ENCODE measurements at places on chromosomes 12 and 14. TPM values are rescaled to one million over a fixed set of nuclear protein-coding genes. Genes with fewer than 3 reads are reported as not detected.

Gene RNASE2
- not detected for total RNA-seq

DNA sequence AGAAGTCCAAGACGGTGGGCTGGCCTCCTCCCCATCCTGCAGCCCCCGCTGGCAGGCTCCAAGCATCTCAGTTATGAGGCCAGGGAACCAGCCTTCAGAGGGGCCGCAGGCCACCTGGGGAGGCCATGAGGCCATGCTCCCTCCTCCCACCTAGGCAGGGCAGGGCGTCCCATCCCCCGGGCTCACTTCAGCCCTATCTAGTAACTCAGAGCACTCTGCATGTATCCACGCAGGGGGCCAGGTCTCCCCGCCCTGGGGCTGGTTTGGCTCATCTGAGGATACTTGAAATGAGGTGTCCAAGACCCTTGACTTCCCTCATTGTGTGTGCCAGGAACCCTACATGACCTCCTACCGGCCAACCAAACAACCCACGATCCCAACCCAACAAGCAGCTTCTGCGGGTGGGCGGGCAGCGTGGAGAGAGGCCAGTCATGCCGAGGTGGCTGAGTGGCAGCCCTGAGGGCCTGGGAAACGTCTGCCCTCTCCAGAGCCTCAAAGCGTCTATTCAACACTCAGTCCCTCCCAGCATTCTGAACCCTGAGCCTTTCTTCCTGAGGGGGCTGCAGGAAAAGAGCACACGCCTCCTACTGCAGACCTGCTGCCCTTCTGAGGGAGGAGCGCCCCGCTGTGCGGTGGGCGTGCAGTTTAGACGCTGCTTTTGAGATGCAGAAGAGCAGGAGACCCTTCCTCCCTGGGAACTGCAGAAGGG lies 16.8 kb downstream of the ISCA2 start:
- H3K27ac ChIP-seq = peak overlapping the region; percentile 76
- H3K36me3 ChIP-seq = no peaks in the 10 kb centered on the region
- DNase-seq = peak; percentile 44
- peak overlapping the region; percentile 79 for H3K4me3 ChIP-seq
- no peaks in the 10 kb centered on the region for H3K27me3 ChIP-seq
- H3K4me1 ChIP-seq = peaks cover 55% of the 10 kb centered on the region

GRCh38 chr14:101399737-101400517 lies 161.4 kb upstream of the DIO3 start:
- DNase-seq = no peak
- H3K4me1 ChIP-seq = peaks cover 6% of the 10 kb centered on the region
- no peak overlapping the region for H3K27ac ChIP-seq
- H3K4me3 ChIP-seq = no peak overlapping the region

DNA sequence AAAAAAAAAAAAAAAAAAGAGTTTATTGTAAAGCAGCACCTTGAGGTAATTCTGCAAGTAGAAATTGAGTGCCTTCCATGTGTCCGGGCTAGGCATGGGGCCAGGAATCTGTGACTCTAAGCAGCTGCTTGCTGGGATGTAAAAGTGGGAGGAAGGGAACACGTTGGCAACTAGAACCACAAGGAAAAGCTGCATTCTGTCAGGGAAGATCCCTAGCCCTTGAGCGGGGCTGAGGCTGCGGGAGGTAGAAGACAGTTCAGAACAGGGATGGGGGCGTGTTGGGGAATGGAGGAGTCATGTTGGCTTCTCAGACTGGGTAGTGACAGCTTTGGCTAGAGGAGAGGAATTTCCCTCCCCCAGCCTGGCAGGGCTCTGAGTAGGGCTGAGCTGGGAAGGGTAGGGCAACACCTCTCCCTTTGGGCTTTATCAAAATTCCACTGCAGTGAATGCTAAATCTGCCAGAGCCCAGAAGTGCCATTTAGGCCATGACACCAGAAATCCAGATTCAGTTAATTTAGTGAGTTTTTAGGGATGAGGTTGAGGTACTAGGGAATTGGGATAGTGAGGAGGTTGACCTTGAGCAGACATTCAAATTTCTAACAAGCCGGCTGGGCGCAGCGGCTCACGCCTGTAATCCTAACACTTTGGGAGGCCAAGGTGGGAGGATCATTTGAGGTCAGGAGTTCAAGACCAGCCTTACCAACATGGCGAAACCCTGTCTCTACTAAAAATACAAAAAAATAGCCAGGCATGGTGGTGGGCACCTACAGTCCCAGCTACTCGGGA lies 3.4 kb upstream of the TRAFD1 start:
- no peak overlapping the region for H3K27ac ChIP-seq
- H3K4me3 ChIP-seq = no peak overlapping the region
- no peaks in the 10 kb centered on the region for H3K27me3 ChIP-seq
- no peak for DNase-seq
- no peaks in the 10 kb centered on the region for H3K36me3 ChIP-seq

DNA sequence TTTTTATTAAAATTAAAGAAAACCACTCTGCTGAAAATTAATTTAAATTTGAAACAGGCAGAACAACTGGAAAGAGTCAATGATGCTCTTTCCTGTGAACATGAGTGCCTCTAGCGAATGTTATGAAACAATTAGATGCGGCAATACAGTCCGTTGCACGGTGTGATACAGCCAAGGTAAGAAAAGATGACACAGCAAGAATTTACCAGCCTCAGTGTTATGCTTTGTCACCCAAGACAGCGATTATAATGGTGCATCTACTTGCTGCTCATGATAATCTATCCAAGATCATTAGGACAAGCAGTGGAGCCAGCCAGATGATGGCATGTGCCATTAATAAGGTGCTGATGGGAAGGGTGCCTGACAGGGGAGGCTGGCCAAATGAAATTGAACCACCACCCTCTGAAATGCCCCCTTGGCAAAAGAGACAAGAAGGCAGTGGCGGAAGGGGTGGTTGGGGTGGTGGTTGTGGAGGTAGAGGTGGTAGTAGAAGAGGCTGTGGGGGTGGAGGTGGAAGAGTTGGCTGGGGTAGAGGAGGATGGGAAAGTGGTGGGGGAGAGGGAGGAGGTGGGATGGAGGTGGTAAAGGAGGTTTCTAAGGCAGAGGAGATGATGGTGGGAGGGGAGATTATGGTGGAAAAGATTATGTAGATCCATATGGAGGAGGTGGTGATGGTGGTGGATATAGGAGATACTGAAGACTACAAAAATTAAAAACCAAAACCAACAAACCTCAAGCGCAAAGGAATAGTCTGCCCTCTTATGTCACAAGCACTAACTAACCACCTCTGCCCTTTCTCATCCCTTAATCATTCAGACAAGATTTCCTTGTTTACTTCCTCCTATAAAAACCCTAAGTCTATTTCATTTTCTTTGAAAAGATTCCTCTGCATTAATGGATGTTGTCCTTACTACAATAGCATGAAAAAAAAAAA lies 4.0 kb upstream of the RESF1 start:
- peaks cover 17% of the 10 kb centered on the region for H3K4me1 ChIP-seq
- DNase-seq = no peak
- H3K36me3 ChIP-seq = no peaks in the 10 kb centered on the region
- H3K27me3 ChIP-seq = no peaks in the 10 kb centered on the region
- H3K4me3 ChIP-seq = peak overlapping the region; percentile 52

- H3K27ac ChIP-seq = no peak overlapping the region
- no peak for DNase-seq
- peaks cover 5% of the 10 kb centered on the region for H3K4me1 ChIP-seq
- H3K4me3 ChIP-seq = no peak overlapping the region
- H3K36me3 ChIP-seq = no peaks in the 10 kb centered on the region
These were observed 120.1 kb upstream of the CCND2 start for GRCh38 chr12:4153343-4153892.

- peaks cover 6% of the 10 kb centered on the region for H3K4me1 ChIP-seq
- H3K27me3 ChIP-seq = no peaks in the 10 kb centered on the region
- no peak overlapping the region for H3K27ac ChIP-seq
- DNase-seq = no peak
- no peak overlapping the region for H3K4me3 ChIP-seq
- H3K36me3 ChIP-seq = no peaks in the 10 kb centered on the region
These were observed 15.4 kb downstream of the BDKRB1 start for GRCh38 chr14:96271421-96271762.

- no peak overlapping the region for H3K27ac ChIP-seq
- H3K4me1 ChIP-seq = no peaks in the 10 kb centered on the region
These were observed 31.9 kb upstream of the IFNG-AS1 start for GRCh38 chr12:67957383-67957782.

- no peaks in the 10 kb centered on the region for H3K36me3 ChIP-seq
- no peaks in the 10 kb centered on the region for H3K27me3 ChIP-seq
- H3K4me1 ChIP-seq = peaks cover 31% of the 10 kb centered on the region
- peak overlapping the region; percentile 17 for H3K27ac ChIP-seq
- no peak overlapping the region for H3K4me3 ChIP-seq
- no peak for DNase-seq
These were observed 256.6 kb downstream of the PRKD1 start for GRCh38 chr14:29671034-29671433.

Measured in neural crest cell (in vitro differentiated cells).